Activated naive CD8-positive, alpha-beta T cell treated with anti-CD3 and anti-CD28 coated beads for 36 hours (primary cell): ENCODE measurements at places on chromosomes 16 and 17. TPM values are rescaled to one million over a fixed set of nuclear protein-coding genes. Genes with fewer than 3 reads are reported as not detected.

- H3K4me1 ChIP-seq = peaks cover 20% of the 10 kb centered on the region
- H3K36me3 ChIP-seq = no peaks in the 10 kb centered on the region
Measured at GRCh38 chr17:49566668-49567071, 9.0 kb upstream of the NXPH3 start.

DNA sequence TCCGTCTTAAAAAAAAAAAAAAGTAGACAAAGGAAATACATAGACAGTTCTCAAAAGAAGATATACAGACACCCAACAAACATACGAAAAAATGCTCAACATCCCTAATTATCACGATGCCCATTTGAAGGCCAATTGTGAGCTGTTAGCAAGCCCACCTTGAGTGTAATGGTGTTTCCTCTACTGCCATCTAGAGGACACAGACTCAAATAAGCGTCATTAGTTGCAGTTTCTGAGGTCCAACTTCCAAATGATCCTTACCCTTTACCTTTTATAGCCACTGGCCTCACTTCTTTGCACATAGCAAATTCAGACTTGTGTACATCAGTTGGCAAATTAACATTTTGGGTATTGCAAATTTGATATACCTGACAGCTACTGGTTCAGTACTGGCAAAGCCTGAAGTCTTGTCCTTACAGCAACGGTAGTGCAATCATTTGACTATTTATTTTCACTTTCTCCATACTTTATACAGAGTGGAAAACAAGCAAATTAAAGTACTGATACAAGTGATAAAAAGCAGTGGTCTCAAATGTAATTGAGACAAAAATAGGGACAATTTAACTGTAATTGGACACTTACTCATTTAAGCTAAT, 536.3 kb upstream of the EEF2KMT start:
- H3K4me3 ChIP-seq = no peak overlapping the region
- H3K4me1 ChIP-seq = no peaks in the 10 kb centered on the region
- no peak for DNase-seq

GRCh38 chr16:53207810-53208752, 153.3 kb downstream of the CHD9 start:
- H3K27me3 ChIP-seq = no peaks in the 10 kb centered on the region
- peak; percentile 3 for DNase-seq
- H3K27ac ChIP-seq = peak overlapping the region; percentile 69

The CCDC200 gene
- total RNA-seq = not detected

The SLFN12 gene
- total RNA-seq = 6.0 TPM
